HTR-8/SVneo (cell line): ENCODE measurements at places on chromosomes 5 and 9.

DNA sequence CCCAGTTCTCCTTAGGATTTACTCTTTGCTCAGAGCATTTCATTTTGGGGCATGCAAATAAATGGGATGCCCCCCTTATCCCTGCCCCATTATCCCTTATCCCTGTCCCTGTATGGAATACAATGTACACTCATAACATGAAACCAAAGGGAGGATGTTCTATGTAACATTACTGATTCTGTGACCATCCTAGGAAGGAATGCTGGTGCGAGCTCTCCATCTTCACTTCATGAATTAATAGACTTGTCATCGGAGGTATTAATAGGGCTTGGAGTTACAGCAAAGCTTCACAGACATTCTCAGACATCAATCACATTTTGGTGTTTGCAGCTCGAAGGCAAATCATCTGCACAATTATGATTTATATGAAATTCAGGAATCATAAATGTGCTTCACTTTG, 20.4 kb upstream of the PIK3R1 start:
- no peak for DNase-seq

DNA sequence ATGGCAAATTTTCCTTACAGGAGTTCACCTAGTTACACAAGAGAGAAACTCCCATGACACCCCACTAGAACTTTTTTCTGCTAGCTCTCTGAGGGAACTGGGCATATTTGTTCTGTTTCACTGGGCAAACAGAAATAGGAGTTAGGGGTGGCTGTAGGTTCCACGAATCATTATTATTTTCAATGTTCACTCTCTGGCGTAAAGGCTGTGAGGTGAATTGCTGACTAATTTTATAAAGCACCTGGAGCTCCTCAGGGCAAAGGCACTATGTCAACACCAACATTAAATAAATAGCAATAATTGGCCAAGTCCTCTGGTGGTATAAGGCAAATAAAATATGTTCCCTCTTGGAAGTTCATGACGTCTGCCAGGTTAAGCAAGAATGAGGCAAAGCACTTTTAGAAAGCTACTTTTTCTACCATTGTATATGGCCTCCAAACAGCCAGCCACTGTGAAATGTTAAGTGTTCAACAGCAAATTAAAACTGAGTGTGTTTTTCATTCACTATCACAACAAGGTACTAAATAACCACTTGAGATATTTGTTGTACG, 344.6 kb downstream of the PDE4D start:
- DNase-seq, result no peak

DNA sequence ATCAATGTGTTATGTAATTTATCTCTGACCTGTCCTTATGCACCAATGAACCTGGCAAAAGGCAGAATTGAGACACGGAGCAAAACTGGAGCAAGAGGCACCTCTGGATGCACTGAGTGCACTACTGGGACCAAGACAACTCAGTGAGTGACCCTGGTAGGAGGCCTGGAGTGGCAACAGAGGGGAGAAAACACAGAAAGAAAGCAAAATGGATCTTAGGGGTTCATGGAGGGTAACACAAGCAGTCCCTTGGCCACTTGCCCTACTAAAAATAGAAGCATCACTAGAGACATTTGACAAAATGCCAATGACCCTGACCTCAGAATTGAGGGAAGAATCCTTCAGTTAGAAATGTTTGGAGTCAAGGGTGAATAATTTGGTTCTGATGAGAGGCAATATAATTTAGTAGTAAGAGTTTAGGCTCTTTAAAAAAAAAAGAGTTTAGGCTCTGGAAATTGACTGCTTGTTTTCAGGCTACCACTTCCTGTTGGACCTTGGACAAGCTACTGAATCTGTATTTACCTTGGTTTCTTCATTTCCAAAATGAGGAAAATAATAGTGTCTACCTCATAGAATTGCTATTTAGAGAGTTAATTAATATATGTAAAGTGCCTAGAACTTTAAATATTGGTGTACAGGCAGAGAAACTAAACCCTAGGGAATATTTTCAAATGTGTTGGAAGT, 234.9 kb upstream of the TARS1 start:
- DNase-seq, result no peak

DNA sequence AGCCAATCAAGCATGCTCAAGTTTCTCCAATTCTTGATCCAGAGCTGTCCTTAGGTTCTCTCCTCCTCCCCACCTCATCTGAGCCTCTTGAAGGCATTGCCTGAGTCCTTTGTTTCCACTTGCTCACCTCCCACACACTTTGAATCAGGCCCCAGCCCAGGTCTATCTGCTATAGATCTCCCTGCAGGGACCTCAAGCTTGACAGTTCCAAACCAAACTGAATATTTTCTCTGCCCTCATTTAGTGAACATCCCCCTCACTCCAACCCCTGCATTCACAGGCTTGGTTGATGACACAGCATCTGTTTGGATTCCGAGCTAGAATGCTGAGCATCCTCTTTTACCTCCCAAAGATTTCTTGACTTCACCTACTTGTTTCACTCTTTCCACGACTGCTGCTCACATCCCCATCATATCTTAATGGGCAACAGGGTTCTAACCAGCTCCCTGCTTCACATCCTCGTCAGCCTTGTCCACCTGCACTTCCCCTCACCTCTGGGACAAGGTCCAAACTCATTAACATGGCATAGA, 474.5 kb downstream of the ZSWIM6 start:
- no peak for DNase-seq

DNA sequence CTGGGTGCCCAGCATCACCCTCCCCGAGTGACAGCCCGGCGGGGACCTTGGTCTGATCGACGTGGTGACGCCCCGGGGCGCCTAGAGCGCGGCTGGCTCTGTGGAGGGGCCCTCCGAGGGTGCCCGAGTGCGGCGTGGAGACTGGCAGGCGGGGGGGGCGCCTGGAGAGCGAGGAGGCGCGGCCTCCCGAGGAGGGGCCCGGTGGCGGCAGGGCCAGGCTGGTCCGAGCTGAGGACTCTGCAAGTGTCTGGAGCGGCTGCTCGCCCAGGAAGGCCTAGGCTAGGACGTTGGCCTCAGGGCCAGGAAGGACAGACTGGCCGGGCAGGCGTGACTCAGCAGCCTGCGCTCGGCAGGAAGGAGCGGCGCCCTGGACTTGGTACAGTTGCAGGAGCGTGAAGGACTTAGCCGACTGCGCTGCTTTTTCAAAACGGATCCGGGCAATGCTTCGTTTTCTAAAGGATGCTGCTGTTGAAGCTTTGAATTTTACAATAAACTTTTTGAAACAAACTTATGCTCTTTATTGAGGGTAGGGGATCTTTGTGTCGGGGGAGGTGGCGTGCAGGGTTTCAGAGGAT, 1.3 kb downstream of the GADD45G start:
- DNase-seq, result peak; percentile 19
